Transverse colon (tissue), 4 donors: ENCODE measurements at places on chromosomes 11 and 22. TPM values are rescaled to one million over a fixed set of nuclear protein-coding genes. Genes with fewer than 3 reads are reported as not detected.

RELT gene
- total RNA-seq = 2.0 TPM

DNA sequence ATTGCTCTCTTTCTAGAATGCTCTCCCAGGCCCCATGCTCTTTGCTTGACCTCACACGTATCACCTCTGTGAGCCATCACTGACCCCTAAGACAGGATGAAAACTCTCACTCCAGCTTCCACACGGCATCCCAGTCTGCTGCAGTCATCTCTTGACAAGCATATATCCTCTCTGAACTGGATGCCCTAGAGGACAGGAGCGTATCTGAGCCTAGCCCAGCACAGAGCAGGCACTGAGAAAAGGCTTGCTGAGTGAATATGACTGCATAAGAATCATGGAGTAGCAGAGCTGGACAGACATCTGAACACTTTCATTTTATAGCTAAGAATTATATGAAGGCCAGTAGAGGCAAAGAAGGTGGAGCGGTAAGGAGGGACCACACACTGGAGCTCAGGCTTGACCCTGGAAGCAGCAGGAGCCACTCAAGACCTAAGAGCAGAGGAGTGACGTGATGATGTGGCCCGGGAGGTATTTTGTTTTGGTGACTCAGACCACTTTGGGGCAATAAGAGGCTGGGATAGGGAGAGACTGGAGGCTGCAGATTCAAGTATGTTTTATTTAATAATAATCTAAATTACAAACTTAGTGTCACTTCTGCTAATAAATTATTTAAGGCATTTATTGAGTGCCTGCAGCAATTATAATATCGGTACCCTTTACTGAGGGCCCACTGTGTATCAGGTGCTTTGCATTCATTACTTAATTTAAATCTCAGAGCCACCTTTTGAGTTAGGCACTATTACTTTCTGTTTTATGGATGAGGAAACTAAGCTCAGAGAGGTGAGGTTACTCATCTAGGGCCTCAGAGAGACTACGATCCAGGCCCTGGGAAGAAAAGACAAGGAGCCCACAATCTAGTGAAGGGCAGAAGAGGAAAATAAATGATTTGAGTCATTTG lies 42.6 kb downstream of the MAP6 start:
- H3K36me3 ChIP-seq = no peaks in the 10 kb centered on the region
- no peak for DNase-seq
- H3K4me1 ChIP-seq = no peaks in the 10 kb centered on the region
- no peak overlapping the region for H3K4me3 ChIP-seq

- peak overlapping the region; percentile 84 for H3K4me3 ChIP-seq
- peak; percentile 60 for DNase-seq
- peak overlapping the region; percentile 76 for H3K27ac ChIP-seq
- H3K27me3 ChIP-seq = no peaks in the 10 kb centered on the region
- no peaks in the 10 kb centered on the region for H3K36me3 ChIP-seq
Observed at GRCh38 chr11:118530180-118530682, 761 bp upstream of the TMEM25 start.

GRCh38 chr22:17629173-17629489 lies 582 bp upstream of the ATP6V1E1 start:
- no peak for DNase-seq
- no peaks in the 10 kb centered on the region for H3K27me3 ChIP-seq
- no peaks in the 10 kb centered on the region for H3K36me3 ChIP-seq
- peak overlapping the region; percentile 94 for H3K27ac ChIP-seq

DNA sequence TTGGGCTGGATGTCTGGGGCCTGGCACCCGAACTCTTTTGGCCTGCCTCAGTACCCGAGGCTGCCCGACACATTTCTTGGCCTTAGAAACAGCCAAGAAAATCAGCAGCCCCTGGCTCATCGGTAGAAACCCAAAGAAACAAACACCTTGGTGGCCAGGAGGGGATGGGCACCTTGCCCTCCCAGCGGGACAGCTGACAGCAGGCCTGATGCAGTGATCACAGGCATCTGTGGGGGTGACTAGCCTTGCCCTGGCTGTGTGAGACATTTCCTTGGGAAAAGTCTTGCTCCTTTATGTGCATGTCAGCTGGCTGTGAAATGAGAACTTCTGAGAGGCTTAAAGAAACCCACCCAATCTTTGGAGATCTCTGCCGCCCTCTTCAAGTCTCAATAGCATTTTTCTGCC lies 60.9 kb downstream of the SMIM38 start:
- H3K27ac ChIP-seq = no peak overlapping the region
- DNase-seq = no peak
- no peaks in the 10 kb centered on the region for H3K36me3 ChIP-seq
- no peaks in the 10 kb centered on the region for H3K27me3 ChIP-seq
- H3K4me3 ChIP-seq = no peak overlapping the region
- H3K4me1 ChIP-seq = no peaks in the 10 kb centered on the region
